Stimulated activated CD4-positive, alpha-beta T cell treated with anti-CD3 and anti-CD28 coated beads, Interleukin-15, amount 100 ng/mL, for 24 hours (primary cell): ENCODE measurements at places on chromosomes 3 and 15.

DNA sequence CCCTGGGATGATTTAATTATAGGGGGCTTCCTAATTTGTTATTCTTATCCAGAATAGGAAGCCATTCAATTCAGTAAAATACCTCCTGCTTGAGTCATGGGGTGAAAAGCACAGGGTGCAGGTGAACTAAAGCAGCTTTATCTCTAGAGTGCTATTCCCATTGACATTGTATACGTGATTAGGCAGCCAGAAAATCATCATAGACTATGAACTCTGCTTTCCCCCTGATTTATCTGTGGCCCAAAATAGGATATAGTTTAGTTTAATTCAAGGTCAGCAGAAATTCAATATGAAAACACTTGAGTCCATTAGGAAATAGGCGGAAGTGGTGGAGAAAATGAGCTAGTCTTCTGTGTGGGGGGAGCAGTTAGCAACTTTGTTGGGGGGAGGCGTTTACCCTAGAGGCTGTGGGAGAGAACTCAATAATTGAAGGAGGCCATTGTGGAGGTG is 18.2 kb upstream of the PRKCI start:
- no peak for DNase-seq

DNA sequence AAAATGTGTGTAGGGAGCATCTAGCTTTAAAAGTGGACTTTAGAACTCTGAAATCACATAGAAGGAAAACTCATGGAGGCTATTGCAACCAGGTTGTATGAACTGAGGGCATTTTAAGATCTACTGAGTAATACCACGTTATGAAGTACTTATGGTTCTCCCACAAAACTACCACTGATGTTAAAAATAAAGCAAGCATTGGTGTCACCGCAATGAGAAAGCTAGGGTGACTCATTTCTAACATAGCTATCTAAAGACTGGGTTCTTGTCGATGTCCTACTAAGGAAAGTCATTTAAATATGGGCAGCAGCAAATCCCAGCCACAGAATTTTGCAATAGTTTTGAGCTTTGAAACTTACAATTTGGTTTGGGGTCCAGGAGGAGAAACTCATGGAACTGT is 584.8 kb downstream of the DIPK2A start:
- DNase-seq: no peak

- DNase-seq: no peak
Observed at GRCh38 chr3:56269755-56270535, 198.3 kb downstream of the ERC2 start.

- DNase-seq: no peak
Observed at GRCh38 chr3:175337631-175338030, 478.5 kb downstream of the NAALADL2 start.

DNA sequence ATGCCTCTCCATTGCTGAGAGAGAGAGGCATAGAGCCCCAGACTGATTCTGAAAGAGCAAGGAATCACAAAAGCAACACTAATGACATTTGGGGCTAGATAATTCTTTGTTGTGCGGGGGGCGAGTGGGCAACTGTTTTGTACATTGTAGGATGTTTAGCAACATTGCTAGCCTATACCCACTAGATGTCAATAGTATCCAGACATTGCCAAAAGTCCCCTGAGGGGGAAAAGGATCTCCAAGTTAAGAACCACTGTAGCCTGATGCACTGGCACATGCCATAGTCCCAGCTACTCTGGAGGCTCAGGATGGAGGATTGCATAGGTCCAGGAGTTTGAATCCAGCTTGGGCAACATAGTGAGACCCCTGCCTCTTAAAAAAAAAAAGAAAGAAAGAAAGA is 22.8 kb upstream of the GOLM2 start:
- no peak for DNase-seq

DNA sequence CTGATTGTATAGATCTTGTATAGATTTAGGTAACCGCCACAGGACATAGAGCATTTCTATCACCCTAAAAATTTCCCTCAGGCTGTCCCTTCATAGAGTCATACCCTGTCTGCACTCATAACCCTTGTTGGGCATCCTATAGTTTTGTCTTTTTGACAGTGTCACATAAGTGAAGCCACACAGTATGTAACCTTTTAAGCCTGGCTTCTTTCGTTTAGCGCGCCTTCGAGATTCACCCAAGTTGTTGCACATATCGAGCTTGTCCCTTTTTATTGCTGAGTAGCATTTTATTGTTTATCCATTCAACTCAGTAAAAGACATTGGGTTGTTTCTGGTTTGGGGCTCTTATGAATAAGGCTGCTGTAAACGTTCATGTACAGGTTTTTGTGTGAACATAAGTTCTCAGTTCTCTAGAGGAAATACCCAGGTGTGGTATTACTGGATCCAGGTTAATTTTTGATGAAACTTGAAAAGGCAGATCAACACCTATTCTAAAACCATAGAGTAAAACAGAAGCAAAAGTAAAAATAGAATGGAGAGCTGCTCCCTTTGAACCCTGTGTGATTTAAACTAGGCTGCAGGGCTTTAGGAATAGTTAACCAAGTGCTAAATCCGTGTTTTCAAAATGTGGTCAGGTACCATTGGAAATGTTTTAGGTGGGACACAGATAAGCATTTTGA is 49.5 kb downstream of the CD86 start:
- no peak for DNase-seq

GRCh38 chr15:94480289-94480834 is 249.0 kb downstream of the MCTP2 start:
- DNase-seq: no peak

- DNase-seq: peak; percentile 44
Observed at GRCh38 chr3:15428539-15428938, 1.1 kb downstream of the EAF1 start.

- DNase-seq: no peak
Observed at GRCh38 chr3:123605789-123606234, 21.0 kb upstream of the HACD2 start.

- no peak for DNase-seq
Observed at GRCh38 chr3:79874646-79875045, 106.8 kb upstream of the ROBO1 start.

- peak; percentile 34 for DNase-seq
Observed at GRCh38 chr15:55742498-55742926, 440 bp downstream of the PRTG start.

- no peak for DNase-seq
Observed at GRCh38 chr15:72341361-72341760, 21.4 kb upstream of the CELF6 start.

GRCh38 chr3:191336833-191337232 is 6.5 kb upstream of the UTS2B start:
- no peak for DNase-seq

GRCh38 chr15:90075420-90076289 is 26.6 kb downstream of the IDH2 start:
- DNase-seq: peak; percentile 58
